ENCODE measurements at places on chromosomes 3 and 15.

- H3K27ac ChIP-seq = no peak overlapping the region
Observed at GRCh38 chr15:83292317-83292716, 7.9 kb upstream of the BNC1 start.

GRCh38 chr15:27683121-27683520 is 416.0 kb downstream of the OCA2 start:
- no peaks in the 10 kb centered on the region for H3K36me3 ChIP-seq
- H3K4me3 ChIP-seq = no peak overlapping the region
- no peak for DNase-seq

DNA sequence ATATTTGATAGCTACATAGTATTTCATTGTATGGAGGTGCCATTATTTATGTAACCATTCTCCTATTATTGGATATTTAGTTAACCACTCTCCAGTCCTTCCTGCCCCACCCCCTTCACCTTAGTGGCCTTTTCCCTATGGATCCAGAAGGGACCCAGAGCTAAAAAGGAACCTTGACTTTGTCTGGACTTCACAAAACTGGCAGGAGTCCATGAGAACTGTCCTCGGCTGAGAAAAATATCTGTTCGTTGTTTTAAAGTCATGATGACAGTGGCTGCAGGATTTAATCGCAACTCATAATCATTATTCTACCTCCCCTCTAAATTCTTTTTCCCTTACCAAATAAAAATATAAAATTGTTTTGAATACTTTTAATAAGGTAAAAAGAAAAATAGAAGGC is 129.7 kb downstream of the CMSS1 start:
- no peak overlapping the region for H3K4me3 ChIP-seq
- H3K27me3 ChIP-seq = no peaks in the 10 kb centered on the region
- peaks cover 46% of the 10 kb centered on the region for H3K4me1 ChIP-seq

- DNase-seq = no peak
- H3K27ac ChIP-seq = no peak overlapping the region
- no peaks in the 10 kb centered on the region for H3K4me1 ChIP-seq
Observed at GRCh38 chr3:183022936-183023516, 42.7 kb upstream of the DCUN1D1 start.

DNA sequence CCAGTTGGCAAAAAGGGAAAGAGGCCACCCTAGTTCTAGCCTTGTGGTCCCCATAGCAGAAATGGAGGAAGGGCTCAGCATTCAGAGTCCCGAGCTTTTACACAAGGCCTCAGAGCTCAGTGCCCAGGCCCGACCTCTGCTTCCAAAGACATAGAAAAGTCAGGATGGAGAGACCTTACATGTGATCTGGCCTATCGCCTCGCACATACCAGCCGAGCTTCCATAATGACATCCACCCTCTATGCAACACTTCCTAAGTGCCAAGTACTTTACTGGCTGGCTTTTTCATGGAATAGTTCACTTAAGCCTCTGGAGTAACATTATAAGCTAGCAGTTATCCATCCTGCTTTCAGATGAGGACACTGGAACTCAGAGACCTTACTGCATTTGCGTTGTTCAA is 275.9 kb downstream of the FAM43A start:
- H3K27me3 ChIP-seq = peaks cover 34% of the 10 kb centered on the region
- H3K36me3 ChIP-seq = no peaks in the 10 kb centered on the region
- H3K4me1 ChIP-seq = no peaks in the 10 kb centered on the region
- no peak overlapping the region for H3K27ac ChIP-seq

DNA sequence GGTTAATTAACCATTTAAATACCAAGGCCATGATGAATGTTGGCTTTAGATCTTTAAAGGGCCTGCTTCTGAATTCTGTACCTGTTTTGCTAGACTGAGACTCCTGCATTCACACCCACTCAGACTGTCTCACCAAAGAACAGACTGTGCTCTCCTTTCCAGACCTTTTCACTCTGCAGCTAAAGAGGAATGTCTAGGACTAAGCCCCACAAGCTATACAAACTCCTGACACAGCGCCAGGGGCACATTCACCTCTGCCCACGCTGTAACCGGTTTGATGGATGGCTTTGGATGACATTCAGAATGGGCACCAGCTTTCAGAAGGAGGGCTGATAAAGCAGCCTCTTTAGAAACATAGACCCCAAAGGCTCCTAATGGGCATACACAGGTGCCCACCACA is 200.1 kb downstream of the KCNMB2 start:
- H3K27ac ChIP-seq = no peak overlapping the region
- H3K36me3 ChIP-seq = no peaks in the 10 kb centered on the region
- no peak overlapping the region for H3K4me3 ChIP-seq
- H3K4me1 ChIP-seq = no peaks in the 10 kb centered on the region
- no peak for DNase-seq
- no peaks in the 10 kb centered on the region for H3K27me3 ChIP-seq

DNA sequence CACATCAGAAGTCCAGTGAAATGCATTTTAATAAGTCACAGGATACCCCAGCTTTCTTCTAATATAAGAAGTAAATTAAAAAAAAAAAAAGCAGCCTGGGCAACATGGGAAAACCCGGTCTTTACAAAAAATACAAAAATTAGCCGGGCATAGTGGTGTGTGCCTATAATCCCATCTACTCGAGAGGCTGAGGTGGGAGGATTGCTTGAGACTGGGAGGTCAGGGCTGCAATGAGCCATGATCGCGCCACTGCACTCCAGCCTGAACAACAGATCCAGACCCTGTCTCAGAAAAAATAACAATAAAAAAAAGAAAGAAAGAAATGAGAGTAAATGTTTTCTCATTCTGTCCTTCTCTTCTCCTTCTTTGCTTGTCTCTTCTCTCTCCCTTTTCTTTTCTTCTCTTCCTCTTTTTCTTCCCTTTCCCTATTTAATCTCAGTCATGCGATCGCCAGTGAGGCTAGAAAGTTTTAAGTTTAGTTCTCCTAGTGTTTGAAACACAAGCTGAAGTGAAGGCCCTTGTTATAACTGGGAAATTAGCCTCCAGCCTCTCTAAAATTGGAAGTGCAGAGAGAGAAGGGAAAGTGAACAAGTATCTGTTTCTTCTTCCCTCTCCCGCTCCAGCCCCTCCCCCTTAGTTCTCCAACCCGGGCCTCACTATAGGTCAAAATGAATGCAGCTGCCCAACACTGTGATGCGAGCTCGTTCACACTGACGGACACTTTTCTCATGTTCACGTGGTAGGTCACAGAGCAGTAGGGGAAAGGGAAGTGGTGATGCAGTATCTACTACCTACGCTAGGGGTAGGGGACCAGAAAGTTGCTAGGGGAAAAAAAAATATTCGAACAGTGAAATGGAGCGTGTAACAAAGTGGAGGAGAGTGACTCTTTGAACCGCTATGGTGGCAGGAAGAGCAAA is 23.5 kb upstream of the TSC22D2 start:
- peaks cover 5% of the 10 kb centered on the region for H3K4me1 ChIP-seq
- H3K27ac ChIP-seq = no peak overlapping the region
- no peaks in the 10 kb centered on the region for H3K27me3 ChIP-seq

DNA sequence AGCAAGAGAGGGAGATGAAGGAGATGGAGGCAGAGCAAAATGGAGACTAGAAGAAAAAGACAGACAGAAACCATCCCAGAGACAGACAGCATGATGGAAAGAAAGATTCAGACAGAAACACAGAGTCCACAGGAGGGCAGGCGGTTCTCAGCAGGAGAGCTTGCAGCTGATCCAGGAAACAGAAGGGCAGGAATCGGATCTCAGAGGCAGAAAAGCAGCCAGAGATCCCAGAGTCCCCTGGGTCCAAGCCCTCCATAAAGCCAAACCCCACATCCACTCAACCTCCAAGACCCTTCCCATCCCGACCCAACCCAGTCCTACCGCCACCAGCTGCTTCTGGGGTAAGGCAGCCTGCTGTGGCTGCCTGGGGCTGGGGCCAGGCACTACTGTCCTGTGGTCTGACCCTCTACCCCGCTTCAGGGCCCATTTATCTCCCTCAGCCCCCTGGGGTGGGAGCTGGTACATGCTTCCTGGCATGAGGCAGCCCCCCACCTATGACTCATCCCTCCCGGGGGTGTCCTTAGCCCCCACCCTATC is at the start of gene UCN2:
Gene UCN2, minus strand, starts transcription at position 400 of the 537 bp plus-strand sequence. CDS start 657 bp downstream, outside the sequence.
- H3K36me3 ChIP-seq = peaks cover 5% of the 10 kb centered on the region
- H3K27me3 ChIP-seq = no peaks in the 10 kb centered on the region
- H3K4me3 ChIP-seq = no peak within 1 kb of the TSS
- DNase-seq = no peak
- peaks cover 44% of the 10 kb centered on the region for H3K4me1 ChIP-seq
- H3K27ac ChIP-seq = peak within 1 kb of the TSS; percentile 52

DNA sequence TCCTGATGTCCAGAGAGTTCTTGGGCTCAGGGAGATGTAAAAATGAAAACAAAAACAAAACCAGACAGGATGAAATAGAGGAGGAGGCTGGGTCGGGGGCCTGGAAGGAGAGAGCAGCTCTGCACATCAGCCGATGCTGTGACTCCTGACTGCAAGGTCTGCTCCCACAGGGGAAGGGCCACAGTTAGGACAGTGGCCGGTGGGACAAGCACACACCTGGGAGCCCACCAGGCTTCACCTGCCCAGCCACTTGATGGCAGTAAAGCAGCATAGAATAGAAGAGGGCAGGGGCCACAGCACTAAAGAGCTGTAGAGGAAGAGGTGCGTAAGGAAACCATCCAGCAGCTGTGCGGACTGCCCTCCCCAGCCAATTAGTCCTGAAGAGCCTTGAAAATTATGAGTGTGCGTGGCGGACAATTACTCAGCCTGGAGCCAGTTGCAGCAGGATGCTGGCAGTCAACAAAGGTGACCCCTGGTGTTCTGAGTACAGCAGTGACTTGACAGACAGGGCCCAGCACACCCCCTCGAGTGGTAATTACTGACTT is 29.8 kb downstream of the ALS2CL start:
- no peak overlapping the region for H3K27ac ChIP-seq
- H3K4me1 ChIP-seq = no peaks in the 10 kb centered on the region
- peaks cover 41% of the 10 kb centered on the region for H3K27me3 ChIP-seq
- peaks cover 11% of the 10 kb centered on the region for H3K36me3 ChIP-seq
- H3K4me3 ChIP-seq = no peak overlapping the region

- no peak for DNase-seq
- no peaks in the 10 kb centered on the region for H3K36me3 ChIP-seq
- H3K4me3 ChIP-seq = no peak overlapping the region
- no peak overlapping the region for H3K27ac ChIP-seq
- H3K4me1 ChIP-seq = no peaks in the 10 kb centered on the region
Observed at GRCh38 chr3:53065841-53066480, 20.1 kb upstream of the SFMBT1 start.

DNA sequence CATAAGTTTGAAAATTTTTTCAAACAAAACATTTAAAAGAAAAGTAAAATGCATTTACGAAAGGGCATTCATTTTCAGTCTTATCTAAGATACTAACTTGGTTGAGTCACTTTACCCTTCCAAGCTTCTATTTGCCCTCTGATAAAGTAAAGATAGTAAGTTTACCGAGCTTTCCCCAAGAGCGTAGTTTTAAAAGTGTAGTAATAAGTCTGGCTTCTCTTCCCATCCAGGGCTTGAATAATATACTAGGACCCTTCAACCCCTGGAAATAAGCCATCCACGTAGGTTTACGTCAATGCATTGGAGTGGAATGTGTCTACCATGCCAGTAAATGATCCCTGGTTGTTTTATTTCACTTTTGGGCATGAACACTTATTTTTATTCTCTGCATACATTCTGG is 608.3 kb downstream of the NTRK3 start:
- no peaks in the 10 kb centered on the region for H3K27me3 ChIP-seq
- H3K4me3 ChIP-seq = no peak overlapping the region
- no peaks in the 10 kb centered on the region for H3K4me1 ChIP-seq
- H3K36me3 ChIP-seq = no peaks in the 10 kb centered on the region
- no peak for DNase-seq

- H3K27ac ChIP-seq = no peak overlapping the region
- no peak overlapping the region for H3K4me3 ChIP-seq
- H3K36me3 ChIP-seq = no peaks in the 10 kb centered on the region
- peak; percentile 25 for DNase-seq
- H3K27me3 ChIP-seq = no peaks in the 10 kb centered on the region
Observed at GRCh38 chr3:23600167-23600871, 205.4 kb upstream of the UBE2E1 start.

DNA sequence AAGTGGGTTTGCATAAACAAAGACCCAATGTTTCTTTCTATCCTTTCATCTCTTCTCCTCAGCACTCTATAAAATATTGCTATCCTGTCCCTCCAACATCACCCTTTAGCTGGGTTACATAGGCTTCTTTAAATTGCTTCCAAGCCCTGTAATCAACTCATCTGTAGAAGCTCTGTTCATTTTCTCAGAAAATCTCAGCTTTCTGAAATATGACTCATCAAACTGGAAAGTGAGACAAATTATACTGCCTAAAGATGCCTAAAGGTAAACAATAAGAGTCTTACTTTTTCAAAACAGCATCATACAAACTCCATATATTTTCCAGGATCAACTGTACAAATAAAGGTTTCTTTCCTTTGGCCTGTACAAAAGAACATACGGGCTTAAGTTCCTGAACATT is 33.8 kb downstream of the EFL1 start:
- no peak overlapping the region for H3K4me3 ChIP-seq
- no peaks in the 10 kb centered on the region for H3K27me3 ChIP-seq
- no peaks in the 10 kb centered on the region for H3K4me1 ChIP-seq
- H3K36me3 ChIP-seq = peaks cover 9% of the 10 kb centered on the region
- no peak for DNase-seq
- H3K27ac ChIP-seq = no peak overlapping the region

- H3K4me1 ChIP-seq = peaks cover 22% of the 10 kb centered on the region
- H3K27ac ChIP-seq = no peak overlapping the region
- peaks cover 48% of the 10 kb centered on the region for H3K27me3 ChIP-seq
- no peak overlapping the region for H3K4me3 ChIP-seq
Observed at GRCh38 chr15:68581725-68582124, 2.9 kb downstream of the CORO2B start.

DNA sequence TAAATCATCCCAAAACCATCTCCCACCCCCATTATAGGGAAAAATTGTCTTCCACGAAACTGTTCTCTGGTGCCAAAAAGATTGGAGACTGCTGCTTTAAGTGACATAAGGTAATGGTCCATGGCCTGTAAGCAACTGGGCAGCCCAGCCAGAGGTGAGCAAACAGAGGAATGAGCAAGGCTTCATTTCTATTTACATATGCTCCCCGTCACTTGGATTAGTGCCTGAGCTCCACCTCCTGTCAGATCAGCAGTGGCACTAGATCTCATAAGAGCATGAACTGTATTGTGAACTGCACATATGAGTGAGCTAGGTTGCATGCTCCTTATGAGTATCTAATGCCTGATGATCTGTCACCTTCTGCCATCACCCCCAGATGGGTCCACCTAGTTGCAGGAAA is 1159.8 kb upstream of the ALCAM start:
- no peaks in the 10 kb centered on the region for H3K4me1 ChIP-seq
- H3K4me3 ChIP-seq = no peak overlapping the region
- H3K27me3 ChIP-seq = no peaks in the 10 kb centered on the region
- H3K27ac ChIP-seq = no peak overlapping the region
- no peaks in the 10 kb centered on the region for H3K36me3 ChIP-seq
- no peak for DNase-seq

- no peak overlapping the region for H3K4me3 ChIP-seq
- peaks cover 5% of the 10 kb centered on the region for H3K27me3 ChIP-seq
- no peak for DNase-seq
- no peak overlapping the region for H3K27ac ChIP-seq
- H3K4me1 ChIP-seq = peaks cover 9% of the 10 kb centered on the region
Observed at GRCh38 chr15:84108728-84109127, 126.8 kb upstream of the GOLGA6L4 start.

Measured in Calu3 (cell line).